ENCODE measurements at places on chromosomes 6 and 20.

DNA sequence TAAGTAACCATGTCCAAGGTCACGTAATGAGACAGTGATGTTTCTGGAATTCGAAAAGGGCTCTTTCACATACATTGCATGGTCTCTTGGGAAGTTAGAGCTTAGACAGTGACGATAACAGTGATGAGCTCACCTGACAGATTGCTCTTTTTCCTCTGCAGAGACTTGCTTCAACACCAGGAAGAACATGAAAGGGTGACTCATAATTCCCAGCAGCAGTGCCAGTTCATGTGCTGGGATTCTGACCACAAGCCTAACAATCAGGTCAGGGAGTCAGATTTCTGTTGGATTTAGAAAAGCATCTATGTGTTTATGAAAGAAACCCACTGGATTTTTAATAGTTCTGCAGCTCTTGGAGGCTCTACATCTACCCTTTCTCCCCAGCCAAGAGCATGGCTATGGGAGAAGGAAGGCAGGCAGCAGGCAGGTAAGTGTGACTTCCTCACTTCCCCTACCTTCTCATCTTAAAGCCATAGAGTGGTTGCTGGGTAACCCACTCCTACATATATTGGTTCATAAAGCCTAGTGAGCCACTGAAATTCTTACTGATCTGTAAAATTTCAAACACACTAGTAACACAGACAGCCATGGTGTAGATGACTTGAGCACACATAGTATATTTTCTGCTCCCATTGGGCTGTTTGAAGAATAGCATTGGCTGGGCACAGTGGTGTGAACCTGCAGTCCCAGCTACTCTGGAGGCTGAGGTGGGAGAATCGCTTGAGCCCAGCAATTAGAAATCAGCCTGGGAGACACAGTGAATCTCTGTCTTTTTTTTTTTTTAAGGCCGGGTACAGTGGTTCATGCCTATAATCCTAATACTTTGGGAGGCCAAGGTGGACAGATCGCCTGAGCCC is 44.4 kb upstream of the LOC128125822 start:
- no peak for DNase-seq

GRCh38 chr6:100721256-100721655 is 159.9 kb downstream of the ASCC3 start:
- no peak for DNase-seq

DNA sequence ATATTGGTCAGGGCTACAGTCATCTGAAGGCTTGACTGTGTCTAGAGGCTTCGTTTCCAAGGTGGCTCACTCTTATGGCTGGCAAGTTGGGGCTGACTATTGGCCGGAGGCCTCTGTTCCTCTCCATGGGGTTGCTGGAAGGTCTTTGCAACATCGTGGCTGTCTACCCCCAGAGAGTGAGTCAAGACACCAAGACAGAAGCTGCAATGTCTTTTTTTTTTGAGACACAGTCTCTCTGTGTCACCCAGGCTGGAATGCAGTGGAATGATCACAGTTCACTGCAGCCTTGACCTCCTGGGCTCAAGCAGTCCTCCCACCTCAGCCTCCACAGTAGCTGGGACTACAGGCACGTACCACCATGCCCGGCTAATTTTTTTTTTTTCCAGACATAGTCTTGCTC is 29.4 kb upstream of the KIF3B start:
- no peak for DNase-seq

DNA sequence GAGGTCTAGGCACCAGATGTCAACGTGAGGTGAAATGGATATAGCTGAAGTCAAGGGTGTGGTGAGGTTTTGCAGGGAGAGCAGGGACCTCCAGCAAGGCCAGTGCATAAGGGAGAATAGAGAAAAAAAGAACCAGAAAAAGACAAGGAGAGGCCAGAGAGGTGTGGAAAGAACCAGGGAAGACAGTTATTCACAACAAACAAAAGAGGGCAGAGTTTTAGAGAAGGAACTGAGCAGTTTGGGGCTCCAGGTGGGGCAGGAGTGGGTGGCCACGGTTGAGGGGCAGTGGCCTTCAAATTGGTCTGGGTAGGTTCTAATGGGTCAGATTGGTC is 11.6 kb upstream of the NQO2 start:
- DNase-seq: no peak

DNA sequence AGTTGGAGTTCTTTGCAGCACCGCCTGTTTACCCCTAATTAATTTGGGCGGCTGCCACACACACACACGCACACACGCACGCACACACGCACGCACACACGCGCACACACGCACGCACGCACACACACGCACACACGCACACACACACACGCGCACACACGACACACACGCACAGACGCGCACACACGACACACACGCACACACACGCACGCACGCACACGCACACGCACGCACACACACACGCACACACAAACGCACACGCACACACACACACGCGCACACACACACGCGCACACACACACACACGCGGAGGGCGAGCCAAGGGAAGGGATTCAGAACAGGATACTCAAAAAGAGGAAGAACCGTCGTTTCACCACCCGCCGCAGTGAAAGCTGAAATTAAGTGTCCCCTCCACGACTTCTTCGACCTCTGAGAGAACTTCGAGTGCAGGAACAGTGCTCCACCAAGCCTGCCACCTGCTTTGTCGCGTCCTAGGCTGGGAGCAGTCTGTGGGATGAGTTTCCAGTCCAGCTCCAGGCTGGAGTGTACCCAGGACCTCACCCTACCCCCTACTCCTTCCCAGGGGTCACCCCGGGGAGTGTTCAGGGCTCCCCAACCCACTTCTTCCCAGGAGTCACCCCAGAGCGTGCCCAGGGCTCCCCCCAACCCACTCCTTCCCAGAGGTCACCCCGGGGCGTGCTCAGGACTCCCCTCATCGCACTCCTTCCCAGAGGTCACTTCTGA is 1.1 kb downstream of the RNASET2 start:
- DNase-seq: no peak

GRCh38 chr6:104788400-104788799 is 71.3 kb downstream of the HACE1 start:
- no peak for DNase-seq

DNA sequence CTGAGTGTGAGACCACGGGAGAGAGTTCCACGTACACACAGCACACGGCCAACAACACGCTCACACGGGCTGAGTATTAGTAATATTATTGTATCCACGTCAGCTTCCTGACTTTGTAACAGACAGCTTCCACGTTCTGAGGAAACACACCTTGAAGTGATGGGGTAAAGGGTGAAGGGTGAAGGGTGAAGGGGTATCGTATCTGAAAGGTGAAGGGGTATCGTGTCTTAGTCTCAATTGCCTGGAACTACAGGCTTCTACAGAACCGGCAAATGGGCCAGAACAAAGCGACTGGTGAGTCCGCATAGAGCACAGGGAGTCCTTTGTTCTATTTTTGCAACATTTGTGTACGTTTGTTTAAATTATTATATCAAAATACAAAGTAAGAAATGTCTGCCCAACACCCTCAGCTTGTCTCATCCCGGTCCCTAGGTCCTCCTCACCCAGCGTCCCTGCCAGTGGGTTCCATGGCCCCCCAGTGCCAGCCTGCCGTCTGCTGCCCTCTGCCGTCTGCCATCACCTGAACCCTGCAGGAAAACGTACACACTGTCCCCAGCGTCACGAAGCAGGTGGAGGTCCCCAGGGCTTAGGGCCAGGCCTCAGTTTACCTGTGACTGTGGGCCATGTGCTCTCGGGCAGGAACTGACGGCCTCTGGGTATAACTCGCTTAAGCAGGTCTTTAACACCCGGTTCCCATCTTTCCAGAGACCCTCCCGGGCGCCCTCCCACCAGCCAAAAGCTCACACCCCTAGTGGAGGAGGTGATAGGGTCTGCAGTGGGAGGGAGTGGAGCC is 4.4 kb upstream of the HELZ2 start:
- DNase-seq: no peak

- DNase-seq: no peak
Measured at GRCh38 chr6:2695454-2696095, 55.1 kb downstream of the MYLK4 start.

DNA sequence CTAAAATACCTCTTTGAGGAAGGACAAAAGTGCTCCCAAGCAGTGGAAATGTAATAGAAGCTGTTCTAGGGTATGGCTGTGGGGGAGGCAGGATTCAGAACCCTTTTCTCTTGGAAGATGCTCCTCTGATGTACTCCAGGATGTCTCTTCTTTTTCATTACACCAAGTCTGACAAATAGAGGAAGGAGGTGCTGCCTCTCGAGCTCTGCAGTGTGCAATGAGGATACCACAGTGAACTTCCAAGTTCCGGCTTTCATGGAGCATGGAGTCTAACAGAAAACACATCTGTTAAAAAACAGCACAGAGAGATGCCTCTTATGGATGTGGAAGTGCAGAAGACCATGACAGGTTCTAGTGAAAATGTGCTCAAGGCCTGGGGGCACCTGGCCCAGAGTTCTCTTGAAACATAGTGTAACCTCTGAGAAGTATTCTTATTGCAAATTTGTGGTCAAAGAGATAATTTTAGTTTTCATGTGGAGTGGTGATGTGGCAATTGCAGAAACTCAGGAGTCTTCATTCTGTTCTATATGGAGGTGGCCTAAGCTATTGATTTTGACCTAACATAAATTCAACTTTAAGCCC is 362.0 kb upstream of the CITED2 start:
- DNase-seq: no peak

GRCh38 chr6:145539831-145540230 is 195.5 kb downstream of the EPM2A start:
- DNase-seq: no peak

- no peak for DNase-seq
Measured at GRCh38 chr6:11368760-11369159, 136.3 kb upstream of the NEDD9 start.

GRCh38 chr20:63135411-63135810 is 80.5 kb downstream of the YTHDF1 start:
- no peak for DNase-seq

DNA sequence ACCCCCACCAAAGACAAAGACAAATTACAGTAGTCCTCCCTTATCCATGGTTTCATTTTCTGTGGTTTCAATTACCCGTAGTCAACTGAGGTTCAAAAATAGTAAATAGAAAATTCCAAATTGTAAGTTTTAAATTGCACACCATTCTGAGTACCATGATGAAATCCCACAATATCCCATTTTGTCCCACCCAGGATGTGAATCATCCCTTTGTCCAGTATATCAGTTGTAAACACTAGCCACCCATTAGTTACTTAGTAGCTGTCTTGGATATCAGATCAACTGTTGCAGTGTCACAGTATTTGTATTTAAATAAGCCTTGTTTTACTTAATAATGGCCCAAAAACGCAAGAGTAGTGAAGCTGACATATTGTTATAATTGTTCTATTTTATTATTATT is 364.0 kb upstream of the ARID1B start:
- DNase-seq: no peak

GRCh38 chr6:89640804-89641203 is 2.3 kb upstream of the LYRM2 start:
- DNase-seq: no peak

GRCh38 chr20:62818592-62819493 is 2.0 kb downstream of the COL9A3 start:
- DNase-seq: no peak

DNA sequence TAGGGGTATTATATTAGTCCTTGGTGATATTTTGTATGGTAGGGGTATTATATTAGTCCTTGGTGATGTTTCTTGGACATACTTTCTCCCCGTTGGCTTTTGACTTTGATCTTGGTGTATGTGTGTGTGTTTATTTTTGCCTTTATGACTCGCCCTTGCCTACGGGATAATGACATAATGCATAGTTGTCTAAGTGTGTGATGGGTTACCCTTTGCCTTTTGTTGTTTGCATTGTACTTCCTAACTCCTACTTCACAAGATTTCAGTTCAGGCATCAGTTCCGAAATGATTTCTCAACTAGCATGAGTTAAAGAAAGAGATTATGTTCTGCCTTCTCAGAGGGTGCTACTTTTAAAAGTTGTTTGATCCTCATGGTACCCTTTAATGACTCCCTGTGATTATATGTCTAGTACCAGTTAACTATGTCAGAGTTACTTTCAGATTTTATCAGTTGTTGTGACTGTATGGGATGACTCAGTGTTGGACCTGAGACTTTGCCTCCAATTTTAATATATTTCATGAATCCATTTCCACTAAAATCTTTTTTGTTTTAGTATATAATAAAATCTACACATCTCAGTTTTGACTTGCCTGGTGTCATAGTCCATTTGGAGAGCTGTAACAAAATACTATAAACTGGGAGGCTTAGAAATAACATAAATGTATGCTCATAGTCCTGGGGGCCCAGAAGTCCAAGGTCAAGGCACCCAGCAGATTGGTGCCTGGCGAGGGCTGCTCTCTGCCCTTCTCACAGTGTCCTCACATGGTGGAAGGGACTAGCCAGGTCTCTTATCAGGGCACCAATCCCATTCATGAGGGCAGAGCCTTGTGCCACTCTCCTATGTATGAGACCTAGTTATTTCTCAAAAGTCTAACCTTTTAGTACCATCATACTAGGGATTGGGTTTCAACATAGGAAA is 34.1 kb downstream of the CDYL start:
- DNase-seq: no peak

DNA sequence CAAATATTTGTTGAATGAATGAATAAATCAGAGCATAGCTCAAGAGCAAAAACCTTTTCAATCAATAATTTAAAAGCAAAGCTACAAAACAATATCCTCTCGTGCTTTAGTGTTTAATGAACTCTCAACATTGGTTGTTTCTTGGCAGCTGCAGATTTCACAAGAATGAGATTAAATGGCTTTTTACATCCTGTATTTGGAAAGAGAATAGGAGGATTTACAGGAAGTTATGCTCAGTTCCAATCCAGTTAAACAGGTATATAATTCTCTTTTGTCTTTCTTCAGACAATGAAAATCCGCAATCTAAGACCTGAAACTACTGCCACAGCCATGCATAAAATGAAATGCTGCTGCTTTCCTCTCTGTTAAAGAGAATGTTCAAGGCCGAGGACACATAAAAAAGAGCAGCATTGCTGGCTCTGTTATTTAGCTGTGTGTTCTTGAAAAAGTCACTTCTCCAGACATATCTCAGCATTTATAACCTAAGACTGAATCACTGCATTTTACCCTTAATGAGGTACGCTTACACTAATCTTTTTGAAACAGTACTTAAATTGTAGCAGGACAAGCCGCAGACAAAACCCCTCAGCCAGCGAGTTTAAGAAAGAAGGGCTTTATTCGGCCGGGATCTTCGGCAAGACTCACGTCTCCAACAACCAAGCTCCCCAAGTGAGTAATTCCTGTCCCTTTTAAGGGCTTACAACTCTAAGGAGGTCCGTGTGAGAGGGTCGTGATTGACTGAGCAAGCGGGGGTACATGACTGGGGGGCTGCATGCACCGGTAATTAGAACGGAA is 3.6 kb downstream of the C6orf52 start:
- DNase-seq: no peak

DNA sequence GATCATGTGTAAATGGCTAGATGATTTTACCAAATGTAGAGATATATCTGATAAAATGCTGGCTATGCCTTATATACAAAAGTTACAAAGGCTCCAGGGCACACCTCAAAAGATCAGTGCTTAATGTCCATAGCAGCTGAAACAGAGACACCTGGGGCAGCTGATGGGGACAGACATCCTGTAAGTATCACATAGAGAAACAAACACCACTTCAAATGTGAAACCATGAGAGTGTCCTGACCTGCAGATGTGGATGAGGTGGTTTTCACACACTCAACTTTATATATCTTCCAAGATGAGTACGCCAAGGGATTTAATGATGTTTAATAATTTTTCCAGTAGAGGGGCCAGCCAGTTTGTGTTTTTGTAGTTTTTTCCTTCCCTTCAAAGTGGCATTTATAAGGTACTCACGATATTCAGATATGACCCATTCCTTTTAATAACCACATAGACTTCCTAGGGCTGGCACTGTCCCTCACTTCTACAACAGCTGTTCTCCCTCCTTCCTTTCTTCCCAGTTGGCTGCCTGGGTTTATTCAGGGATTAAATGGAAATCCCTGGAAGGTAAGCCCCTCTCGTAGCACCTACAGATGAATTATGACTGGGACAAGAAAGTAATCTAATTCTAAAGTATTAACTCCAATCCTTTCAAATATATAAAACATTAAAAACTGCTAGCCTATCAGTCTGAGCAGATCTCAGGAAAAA is 50.3 kb upstream of the MCM9 start:
- no peak for DNase-seq
